ENCODE measurements at places on chromosomes 1 and 21.

GRCh38 chr1:84988588-84988987 is 8.3 kb downstream of the MCOLN2 start:
- no peak for DNase-seq

DNA sequence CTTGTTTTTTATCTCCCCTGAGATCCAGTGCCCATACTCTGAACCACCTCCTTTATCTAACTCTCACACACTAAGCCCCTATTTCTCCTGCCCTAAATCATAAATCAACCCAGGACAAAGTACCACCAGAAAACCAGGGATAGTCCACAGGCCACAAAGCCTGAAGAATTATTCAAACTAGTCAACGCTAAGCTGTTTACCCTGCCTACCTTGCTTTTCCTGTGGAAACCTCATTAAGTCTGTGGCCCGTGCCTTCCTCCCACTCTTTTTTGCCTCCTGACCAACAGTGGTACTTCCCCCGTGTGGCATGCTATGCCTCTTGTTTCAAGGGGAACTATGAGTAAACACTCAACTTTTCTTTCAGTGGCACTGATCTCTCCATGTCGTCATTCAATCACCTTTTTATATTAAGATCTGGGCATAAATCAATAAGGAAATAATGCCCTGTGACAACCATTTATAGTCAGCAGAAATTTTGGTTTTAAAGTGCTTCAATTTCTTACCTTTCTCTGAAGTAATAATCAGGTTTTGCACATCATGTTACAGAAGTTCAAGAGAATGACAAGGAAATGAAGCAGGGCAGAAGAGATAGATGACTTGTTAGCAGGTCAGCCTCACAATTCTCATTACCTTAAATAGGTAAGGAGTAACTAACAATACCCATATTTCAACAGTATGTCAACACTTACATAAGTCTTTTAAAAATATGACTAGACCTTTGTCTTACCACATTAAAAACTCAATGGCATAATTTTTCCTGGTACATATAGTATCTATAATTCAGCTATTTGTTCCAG is 32.1 kb downstream of the EYA3 start:
- no peak for DNase-seq

GRCh38 chr1:247456914-247457639 is 827 bp downstream of the OR2B11 start:
- no peak for DNase-seq

DNA sequence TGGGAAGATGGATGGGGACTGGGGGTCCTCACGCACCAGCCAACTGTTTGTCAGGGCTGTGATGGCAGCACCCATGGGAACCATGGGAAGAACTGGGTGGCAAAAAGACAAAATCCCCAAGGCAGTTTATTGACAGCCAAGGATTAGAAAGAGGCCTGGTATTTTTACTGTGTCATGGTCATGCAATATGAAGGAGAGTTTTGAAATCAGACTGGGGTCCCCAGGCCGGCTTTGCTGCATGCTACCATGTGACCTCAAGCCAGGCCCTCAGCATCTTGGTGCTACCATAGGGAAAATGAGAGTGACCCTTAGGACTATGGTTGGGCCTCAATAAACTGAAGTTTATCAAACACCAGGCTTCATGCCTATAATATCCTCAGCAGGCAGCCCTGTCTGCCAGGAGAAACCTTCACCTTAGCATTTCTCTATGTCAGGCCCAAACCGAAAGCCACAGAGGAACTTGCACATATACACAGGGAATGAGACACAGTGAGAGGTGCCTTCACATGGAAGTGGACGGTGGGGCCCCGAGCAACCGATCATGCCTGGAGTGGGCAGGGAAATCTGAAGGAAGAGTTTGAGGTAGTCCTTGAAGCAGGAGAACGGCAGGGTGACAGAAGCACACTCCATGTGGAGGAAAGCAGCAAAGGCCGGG is 203.2 kb downstream of the HIVEP3 start:
- no peak for DNase-seq

DNA sequence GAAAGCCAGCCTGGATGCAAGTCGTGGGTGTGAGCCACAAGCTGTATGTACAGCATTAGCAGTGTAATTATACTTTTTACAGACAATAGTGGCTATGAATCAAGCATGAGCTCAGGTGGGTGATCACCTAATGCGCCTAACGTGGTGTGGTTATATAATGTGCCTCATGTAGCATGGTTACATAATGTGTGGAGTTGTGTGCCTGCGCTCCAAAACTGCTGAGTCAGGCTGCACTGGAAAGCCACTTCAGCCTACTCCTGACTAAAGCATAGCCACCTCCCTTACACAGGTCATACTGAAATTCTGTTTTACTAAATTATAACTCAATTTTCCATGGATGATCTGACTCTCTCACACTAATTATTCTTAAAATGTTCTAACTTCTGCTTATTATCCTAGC is 69.8 kb downstream of the KCNT2 start:
- DNase-seq: no peak

DNA sequence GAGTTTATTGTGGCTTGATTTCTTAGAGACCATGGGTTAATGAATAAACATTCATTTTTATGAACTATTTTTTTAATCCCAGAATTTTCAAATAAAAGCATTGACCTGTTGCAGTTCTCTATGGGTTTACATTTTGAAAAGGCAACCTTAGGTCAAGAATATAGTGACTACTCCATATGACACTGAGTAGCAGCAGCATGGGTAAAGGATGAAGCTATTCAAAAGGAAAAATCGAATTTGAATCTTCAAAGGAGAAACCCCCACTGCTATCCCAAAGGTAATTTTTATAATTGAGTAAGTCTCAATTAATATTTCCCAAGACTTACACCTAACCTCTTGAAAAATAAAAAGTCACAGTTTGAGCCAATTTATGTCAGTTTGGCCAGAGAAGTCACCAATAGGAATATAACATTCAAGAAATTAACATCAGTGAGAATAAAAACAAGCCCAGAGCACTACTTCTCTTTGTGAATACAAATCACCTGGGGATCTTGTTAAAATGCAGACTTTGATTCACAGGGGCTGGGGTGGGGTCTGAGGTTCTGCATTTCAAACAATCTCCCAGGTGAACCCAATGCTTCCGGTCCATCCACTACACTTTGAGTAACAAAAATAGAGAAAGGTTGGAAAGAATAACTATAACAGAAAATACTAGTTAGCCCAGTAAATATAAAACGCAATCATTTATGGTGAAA is 39.8 kb downstream of the USP1 start:
- DNase-seq: no peak

GRCh38 chr1:25954282-25954938 is 43.5 kb downstream of the PAFAH2 start:
- no peak for DNase-seq

DNA sequence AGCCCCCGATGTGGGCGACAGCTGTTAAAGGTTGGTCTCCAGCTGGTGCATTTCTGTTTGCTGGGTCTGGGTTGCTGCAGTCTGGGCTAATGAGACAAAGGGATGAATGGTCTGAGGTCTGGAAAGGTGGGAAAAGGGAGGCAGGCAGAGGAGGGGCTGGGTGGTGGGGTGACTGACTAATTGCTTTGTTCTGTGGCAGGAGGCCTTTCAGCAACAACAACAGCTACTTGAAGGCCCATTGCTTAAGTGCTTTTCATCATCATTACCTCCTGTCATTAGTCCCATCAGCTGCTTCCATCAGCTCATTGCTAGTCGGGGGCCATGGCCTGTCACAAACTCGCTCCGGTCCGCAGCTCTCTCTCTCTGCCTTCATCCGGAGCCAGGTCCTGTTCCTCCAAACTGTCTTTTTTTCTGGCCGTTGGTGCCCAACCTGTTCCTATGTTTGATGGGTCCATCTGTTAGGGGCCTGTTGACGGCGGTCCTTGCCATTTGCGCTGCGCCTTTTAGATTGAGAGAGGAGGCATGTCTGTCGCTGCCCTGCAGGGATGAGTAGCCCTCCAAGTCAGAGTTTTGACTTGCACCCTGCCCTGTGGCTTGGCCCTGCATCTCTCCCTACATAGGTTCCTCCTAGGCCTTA is 105.6 kb upstream of the PLXNA2 start:
- no peak for DNase-seq

DNA sequence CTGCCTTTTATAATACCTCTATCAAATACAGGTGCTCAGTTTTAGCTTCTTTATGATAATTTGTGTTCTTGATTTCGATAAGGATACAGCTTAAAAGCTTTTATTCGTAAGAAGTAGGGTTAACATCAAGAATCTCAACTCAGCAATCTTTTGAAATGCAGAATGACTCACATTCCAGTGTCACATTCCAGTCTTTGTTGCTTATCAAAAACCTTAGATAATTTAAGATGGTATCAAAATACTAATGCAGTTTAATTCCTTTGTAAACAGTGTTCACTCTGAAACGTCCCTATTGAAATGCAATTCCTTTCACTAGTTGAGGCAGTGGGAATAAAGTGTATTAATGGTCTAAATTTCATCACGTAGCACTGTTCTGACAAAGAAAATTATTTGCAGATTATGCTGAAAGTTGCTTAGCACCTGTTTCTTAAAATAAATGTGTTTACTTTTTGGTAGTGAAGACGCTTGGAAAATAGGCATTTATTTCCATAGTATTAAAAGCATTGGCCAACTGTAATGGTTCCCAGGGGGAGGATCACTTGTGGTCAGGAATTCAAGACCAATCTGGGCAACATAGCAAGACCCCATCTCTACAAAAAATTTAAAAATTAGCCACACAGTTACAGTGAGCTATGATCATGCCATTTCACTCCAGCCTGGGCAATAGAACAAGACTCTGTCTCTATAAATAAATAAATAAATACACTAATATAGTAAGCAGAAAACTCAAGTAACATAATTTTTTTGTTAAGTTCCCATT is 10.1 kb upstream of the CNN3 start:
- no peak for DNase-seq

DNA sequence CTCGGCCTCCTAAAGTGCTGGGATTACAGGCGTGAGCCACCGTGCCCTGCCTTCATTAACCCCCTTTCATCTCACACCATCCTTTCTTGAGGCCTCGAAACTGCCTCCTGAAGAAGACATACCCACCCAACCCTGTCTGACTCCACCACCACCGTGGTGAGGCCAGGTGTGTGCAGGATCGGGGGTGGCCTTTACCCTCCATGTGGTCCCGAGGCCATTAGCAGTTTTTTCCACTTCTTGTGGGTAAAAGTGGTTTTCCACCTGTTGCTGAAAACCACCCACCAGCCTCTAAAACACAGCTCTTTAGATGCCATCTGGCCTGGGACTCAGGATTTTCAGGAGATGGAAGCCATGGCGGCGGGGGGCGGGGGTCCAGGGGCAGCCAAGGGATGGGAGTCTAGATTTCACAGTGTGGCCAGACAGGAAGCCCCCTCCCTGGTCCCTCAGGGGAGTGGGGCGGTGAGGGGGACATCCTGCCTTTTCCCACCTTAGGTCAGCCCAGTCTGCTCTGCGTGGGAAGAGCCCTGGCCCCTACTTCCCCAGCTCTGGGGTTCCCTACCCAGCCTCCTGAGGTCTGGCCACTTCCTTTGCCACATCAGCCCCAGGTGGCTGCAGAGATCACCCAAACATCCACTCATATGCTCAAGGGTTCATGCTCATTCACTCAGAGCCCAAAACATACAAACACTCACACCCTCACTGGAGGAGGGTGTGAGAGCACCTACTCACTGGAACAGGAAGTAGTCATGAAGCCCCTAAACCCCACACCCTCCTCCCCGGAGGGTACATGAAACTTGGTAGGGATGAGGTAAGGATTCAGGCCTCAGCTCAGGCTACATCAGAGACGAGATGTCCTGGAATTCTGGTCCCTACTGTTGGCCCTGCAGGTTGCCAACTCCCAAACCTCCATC is 2.3 kb downstream of the FGR start:
- no peak for DNase-seq

DNA sequence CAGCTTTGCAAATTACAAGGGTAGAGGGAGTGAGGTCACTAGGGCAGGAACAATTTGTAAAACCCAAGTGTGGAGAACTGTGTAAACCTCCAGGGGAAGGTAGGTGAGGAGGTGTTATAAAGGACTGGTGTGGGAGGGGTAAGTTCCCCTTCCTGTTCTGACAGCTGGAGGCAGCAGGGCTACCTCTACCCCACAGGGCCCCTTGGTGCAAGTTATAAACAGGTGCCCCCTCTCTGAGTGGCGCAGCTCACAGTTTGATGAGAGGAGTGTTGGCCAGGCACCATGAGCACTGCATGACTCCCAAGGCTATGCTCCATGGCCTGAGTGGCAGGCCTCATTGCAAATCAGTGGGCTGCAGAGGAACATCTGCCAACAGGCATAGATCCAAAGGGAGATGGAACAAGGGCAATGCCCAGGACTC is 41.0 kb downstream of the MFSD2A start:
- no peak for DNase-seq

GRCh38 chr1:9957726-9958125 is 14.5 kb downstream of the NMNAT1 start:
- no peak for DNase-seq

GRCh38 chr1:56780128-56780750 is 39.0 kb downstream of the FYB2 start:
- DNase-seq: no peak

DNA sequence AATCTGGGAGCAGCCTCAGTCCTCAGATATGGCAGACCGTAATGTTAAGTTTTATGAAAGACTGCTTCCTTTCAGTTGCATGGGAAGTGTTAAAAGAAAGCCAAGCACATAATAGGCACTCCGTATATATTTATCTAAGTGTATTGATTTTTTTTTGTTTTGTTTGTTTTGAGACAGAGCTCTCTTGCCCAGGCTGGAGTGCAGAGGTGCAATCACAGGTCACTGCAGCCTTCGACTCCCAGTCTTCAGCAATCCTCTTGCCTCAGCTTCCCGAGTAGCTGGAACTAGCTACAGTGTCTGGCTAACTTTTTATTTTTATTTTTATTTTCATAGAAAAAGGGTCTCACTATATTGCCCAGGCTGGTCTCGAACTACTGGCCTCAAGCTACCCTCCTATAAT is 341.8 kb downstream of the USH2A start:
- no peak for DNase-seq

GRCh38 chr1:183039330-183039729 is 16.1 kb downstream of the LAMC1 start:
- no peak for DNase-seq

- no peak for DNase-seq
Measured at GRCh38 chr1:12593621-12594066, 24.4 kb downstream of the DHRS3 start.

DNA sequence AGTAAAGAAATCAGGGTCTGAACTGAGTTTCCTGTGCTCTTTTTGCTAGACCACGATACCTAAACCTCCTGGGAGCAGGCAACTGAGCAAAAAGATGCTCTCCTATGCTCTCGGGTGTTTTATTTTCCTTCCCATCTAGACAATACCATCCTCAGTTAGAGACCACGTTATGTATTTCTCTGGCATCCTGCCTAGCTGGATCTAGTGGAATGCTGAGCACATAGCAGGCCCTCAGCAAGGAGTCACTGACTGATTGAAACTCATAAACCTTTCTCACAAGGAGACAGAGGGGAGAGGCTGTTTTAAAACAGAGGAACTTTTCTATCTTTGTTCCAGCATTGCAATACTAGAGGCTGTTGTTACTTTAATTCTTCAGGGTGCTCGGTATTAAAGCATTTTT is 168.0 kb downstream of the CYYR1 start:
- no peak for DNase-seq

Measured in NCI-H1048 (cell line).